ENCODE measurements at places on chromosomes 7 and 10. TPM values are rescaled to one million over a fixed set of nuclear protein-coding genes. Genes with fewer than 3 reads are reported as not detected.

DNA sequence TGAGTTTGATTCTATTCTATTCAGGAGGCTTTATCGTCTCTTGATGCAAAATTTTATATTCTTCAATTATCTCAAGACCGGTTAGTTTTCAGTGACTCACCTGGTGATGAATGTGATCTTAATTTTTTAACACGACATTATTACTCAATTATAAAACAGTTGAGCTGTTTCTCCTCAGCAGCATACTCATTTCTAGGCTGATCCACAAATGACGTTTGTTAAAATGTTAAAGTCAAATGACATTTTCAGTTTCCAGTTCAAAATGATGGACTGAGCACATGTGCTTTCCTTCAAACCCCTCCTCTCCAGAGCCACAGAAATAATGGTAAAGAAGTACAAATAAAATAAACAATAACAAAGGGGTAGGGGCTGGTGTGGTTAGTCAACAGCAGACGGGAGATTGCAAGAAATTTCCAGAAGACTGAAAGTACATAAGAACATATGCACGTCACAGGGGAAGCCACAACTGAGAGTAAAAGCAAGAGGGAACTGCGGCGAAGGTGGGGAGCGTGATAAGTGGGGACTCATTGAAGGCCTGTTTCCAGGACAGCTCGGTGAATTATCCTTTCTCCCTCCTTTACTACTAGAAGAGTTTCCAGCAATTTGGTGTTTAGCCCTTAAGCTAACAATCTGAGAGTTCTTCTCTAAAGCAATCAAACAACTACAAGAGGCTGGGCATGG is 10.9 kb downstream of the MACROH2A2 start:
- no peak for DNase-seq

GRCh38 chr7:4216016-4216415 is 466.1 kb upstream of the FOXK1 start:
- no peak for DNase-seq

DNA sequence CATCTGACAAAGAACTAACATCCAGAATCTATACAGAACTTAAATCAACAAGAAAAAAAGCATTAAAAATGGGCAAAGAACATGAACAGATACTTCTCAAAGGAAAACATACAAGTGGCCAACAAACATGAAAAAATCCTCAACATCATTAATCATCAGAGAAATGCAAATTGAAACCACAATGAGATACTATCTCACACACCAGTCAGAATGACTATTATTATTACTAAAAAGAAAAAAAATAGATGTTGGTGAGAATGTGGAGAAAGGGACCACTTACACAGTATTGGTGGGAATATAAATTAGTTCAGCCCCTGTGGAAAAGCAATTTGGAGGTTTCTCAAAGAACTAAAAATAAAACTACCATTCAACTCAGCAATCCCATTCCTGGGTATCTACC is 89.1 kb upstream of the ADO start:
- DNase-seq = no peak

GRCh38 chr7:78198756-78199155 is 400.2 kb downstream of the PHTF2 start:
- DNase-seq = no peak

- no peak for DNase-seq
Observed at GRCh38 chr7:900331-901040, 24.1 kb downstream of the GET4 start.

DNA sequence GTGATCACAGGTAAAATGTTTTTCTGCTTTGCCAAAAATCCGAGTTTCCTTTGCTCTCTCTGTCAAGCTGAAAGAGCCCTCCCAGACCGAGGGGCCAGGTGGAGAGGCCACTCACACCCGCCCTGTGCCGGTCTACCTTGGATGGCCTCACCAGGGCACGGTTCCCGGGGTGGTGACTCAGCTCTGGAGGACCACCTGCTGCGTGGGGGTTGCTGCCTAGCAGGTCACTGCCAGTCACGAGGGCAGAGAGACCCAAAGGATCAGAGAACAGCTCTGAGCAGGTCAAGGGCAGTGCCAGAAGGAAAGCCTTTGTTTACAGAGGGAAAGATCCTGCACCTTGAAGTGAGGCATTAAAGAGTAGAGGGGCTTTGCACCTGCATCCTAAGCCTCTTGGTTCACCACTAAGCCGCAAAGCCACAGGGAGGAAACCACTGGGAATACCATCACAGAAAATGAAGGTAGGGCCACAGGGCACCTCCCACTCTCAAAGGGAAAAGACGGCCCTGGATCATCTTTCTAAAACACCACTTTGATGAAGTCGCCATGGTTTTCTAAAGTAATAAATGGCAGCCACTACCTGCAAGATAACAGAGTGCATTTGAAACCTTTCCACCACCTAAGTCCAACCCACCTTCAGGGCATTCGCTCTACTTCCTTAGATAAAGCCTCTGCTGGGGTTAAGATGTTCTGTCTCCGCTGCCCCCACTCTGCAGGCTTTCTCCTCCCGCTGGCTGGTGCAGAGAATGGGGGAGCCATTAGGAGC is 160.3 kb upstream of the KLF14 start:
- DNase-seq = no peak

- no peak for DNase-seq
Observed at GRCh38 chr7:7965301-7965700, 3.3 kb upstream of the GLCCI1 start.

- no peak for DNase-seq
Observed at GRCh38 chr7:36746347-36746746, 22.1 kb upstream of the AOAH start.

DNA sequence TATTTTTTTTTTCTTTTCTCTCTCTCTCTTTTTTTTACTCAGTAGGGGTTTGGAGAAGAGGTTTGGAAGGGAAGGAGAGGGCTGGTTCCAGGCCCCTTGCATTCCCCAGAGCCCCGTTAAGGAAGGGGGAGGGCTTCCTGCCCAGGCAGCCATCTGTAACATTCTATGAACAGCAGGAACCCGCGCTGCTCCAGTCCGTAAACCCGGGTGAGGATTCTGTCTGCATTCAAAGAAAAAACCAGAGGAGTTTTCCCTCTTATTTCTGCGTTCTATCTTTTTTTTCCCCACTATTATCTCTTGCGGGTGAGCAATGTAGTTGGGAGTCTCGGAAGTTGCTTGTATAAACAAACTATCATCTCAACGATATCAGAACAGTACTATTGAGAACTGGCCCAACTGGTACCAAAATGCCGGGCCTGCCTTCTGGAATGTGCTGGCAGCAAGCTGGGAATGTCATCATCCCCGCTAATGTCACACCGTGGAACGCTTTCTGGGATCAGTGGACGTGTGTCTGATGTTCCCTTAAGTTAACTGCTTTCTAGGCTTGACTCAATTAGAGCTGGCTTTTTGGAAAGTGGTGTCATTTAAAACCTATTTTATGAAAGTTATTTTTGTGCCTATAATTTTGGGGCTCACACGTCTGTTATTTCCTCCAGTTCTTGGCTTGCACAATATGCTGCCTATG is 153.1 kb upstream of the MEOX2 start:
- DNase-seq = no peak

DNA sequence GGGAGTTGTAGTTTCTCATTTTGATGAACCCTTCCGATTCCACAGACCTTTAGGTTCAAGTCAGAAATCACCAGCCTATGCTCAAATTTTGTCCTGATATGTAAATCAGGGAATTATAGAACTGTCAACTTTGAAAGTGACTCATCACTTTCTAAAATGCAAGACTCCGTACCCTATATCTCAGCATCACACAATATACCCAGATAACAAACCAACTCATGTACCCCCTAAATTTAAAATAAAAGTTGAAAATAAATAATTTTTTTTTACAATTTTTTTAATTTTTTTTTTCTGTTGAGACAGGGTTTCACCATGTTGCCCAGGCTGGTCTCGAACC is 393 bp upstream of the ARHGAP19 start:
- no peak for DNase-seq

- no peak for DNase-seq
Observed at GRCh38 chr10:114684822-114685209, 26.7 kb upstream of the ABLIM1 start.

GRCh38 chr10:112951359-112952281 is 1.6 kb downstream of the TCF7L2 start:
- DNase-seq = peak; percentile 60

- DNase-seq = no peak
Observed at GRCh38 chr7:133196856-133197612, 55.8 kb upstream of the EXOC4 start.

EVX1 gene
- not detected for total RNA-seq

GPNMB gene
- total RNA-seq = 91.3 TPM

HMX2 gene
- not detected for total RNA-seq

FZD1 gene
- total RNA-seq = 19.7 TPM

EPO gene
- total RNA-seq = not detected

PKD1L1 gene
- total RNA-seq = 0.56 TPM

TWIST1 gene
- 14.8 TPM for total RNA-seq

Measured in omental fat pad (tissue), 4 donors.